ENCODE measurements at places on chromosomes 13 and 19. TPM values are rescaled to one million over a fixed set of nuclear protein-coding genes. Genes with fewer than 3 reads are reported as not detected.
A peak's percentile ranks its signal among the peaks of the same experiment; 100 is the strongest.

- no peak overlapping the region for H3K27ac ChIP-seq
- H3K27me3 ChIP-seq = no peaks in the 10 kb centered on the region
- no peak overlapping the region for H3K4me3 ChIP-seq
- no peaks in the 10 kb centered on the region for H3K36me3 ChIP-seq
- H3K4me1 ChIP-seq = no peaks in the 10 kb centered on the region
Observed at GRCh38 chr13:84433024-84433423, 550.8 kb upstream of the SLITRK1 start.

DNA sequence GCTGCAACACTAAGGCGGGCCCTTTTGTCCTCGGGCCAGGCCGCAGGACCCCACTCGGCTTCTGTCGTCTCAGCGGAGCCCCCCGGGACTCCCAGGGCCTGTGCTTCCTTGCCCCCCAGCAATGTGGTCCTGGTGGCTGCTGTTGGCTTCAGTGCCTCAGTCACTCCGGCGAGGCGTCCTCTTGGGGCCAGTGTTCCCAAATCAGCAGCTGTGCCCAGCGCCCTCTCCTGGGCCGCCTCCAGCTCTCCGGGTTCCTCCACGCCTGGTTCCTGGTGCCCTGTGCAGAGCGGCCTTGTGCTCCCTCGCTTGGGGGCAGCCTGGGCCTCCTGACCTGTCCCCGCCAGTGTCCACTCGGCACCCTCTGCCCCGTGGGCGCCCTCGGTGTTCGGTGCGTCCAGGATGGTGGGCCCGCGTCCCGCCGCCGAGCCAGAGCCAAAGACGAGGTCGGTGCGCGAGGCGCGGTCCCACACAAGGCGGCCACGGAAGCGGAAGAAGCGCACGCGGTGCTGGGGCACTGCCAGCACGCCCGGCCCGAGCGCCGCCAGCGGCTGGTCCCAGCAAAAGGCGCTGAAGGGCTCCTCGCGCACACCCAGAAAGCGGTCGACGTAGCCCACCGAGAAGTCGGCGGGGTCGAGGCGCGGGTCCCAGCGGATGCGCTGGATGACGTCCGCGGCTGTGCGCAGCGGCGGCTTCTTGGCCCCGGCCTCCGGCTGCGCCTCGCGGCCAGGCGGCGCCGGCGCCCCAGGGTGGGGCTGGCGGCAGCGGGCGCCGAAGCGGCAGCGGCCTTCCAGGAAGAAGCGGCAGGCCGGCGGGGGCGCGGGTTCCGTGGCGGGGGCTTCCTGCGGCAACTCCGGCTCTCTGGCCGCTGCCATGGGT, 685 bp downstream of the LENG9 start:
- H3K27ac ChIP-seq = peak overlapping the region; percentile 88
- H3K27me3 ChIP-seq = no peaks in the 10 kb centered on the region
- H3K36me3 ChIP-seq = peaks cover 30% of the 10 kb centered on the region
- DNase-seq = peak; percentile 73
- peaks cover 28% of the 10 kb centered on the region for H3K4me1 ChIP-seq

GRCh38 chr13:33280923-33281322, 4.6 kb downstream of the STARD13 start:
- no peak overlapping the region for H3K27ac ChIP-seq
- H3K27me3 ChIP-seq = peaks cover 29% of the 10 kb centered on the region
- H3K4me3 ChIP-seq = no peak overlapping the region
- H3K4me1 ChIP-seq = peaks cover 12% of the 10 kb centered on the region

- no peaks in the 10 kb centered on the region for H3K36me3 ChIP-seq
- DNase-seq = no peak
- H3K4me3 ChIP-seq = no peak overlapping the region
Observed at GRCh38 chr19:29492769-29493168, 33.0 kb upstream of the VSTM2B start.

- no peak overlapping the region for H3K4me3 ChIP-seq
- H3K36me3 ChIP-seq = no peaks in the 10 kb centered on the region
- DNase-seq = no peak
- H3K27me3 ChIP-seq = peaks cover 3% of the 10 kb centered on the region
- H3K4me1 ChIP-seq = peaks cover 2% of the 10 kb centered on the region
Observed at GRCh38 chr13:48542581-48543341, 9.9 kb upstream of the RCBTB2 start.

DNA sequence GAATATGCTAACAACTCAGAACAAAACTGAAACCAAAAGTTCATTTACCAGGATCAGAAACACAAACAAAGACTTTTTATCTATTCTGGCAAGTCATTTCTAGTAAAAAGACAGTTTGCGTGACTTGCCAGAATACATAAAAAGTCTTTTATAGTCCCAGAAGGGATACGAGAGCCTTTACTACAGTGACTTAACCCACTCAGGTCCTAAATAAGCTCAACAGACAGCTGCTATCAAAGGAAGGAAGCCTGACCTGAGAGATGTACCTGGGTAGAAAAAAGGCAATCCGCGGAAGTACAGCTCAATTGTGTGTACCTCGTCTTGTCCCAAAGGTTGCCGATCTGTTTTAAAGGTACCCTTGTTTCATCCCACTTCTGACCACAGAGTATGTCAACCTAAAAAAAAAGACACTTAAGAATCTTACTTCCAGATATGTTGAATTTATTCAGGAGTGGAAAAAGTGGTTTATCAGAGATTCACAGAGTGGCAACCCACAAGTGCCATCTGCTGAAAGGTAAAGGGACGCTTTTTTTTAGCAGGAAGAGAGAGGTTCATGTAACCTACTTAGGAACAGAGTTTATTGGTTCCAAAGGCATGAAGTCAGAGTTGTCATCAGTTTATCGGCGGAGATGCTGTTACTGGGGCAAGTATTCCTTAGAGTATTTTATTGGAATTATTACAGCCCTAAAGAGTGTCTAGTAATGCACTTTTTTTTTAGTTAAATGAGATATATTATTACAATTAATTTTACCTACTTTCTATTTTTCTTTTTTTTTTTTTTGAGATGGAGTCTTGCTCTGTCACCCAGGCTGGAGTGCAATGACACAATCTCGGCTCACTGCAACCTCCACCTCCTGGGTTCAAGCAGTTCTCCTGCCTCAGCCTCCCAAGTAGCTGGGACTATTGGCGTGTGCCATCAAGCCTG, 69.7 kb upstream of the C1QTNF9B start:
- peaks cover 28% of the 10 kb centered on the region for H3K4me1 ChIP-seq
- H3K4me3 ChIP-seq = peak overlapping the region; percentile 58
- DNase-seq = peak; percentile 20

- peaks cover 1% of the 10 kb centered on the region for H3K27me3 ChIP-seq
- no peaks in the 10 kb centered on the region for H3K36me3 ChIP-seq
- H3K4me1 ChIP-seq = no peaks in the 10 kb centered on the region
- H3K4me3 ChIP-seq = no peak overlapping the region
- no peak overlapping the region for H3K27ac ChIP-seq
Observed at GRCh38 chr13:74555651-74556420, 421.6 kb upstream of the KLF12 start.

- H3K4me1 ChIP-seq = peaks cover 26% of the 10 kb centered on the region
- no peak overlapping the region for H3K27ac ChIP-seq
- peak; percentile 71 for DNase-seq
- H3K27me3 ChIP-seq = no peaks in the 10 kb centered on the region
- peaks cover 2% of the 10 kb centered on the region for H3K36me3 ChIP-seq
Observed at GRCh38 chr19:1837625-1838105, 10.6 kb downstream of the REXO1 start.

The ZNF491 gene
- total RNA-seq = 0.76 TPM

The OR7D2 gene
- total RNA-seq = 0.11 TPM

The DGKH gene
- 15.2 TPM for total RNA-seq

The PLK5 gene
- not detected for total RNA-seq

The SIGLECL1 gene
- total RNA-seq = not detected

Measured in activated CD8-positive, alpha-beta T cell treated with anti-CD3 and anti-CD28 coated beads for 36 hours (primary cell).